Activated effector memory CD4-positive, alpha-beta T cell treated with anti-CD3 and anti-CD28 coated beads, Interleukin-2, amount 50 U/mL, for 16 hours (primary cell): ENCODE measurements at places on chromosomes 11 and 22.

- no peak for DNase-seq
Measured at GRCh38 chr11:32827276-32827675, 2.5 kb upstream of the PRRG4 start.

DNA sequence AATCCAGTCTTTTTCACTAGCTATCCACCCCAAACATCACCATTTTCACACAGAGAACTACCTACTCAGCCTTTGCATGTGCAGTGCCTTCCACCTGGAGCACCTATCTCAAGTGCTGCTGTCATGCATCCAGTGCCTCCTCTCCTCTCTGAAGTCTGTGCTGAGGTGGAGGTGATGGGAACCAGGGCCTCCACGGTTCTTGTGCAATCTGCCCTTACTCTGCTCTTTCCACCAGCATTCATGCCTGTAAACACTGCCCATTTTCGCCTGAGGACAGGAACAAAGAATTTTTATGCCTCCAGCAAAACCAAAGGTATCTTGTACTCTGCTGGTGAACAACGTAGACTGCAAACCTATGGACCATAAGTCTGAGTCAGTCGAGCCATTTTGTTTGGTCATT lies 27.0 kb downstream of the PITPNB start:
- DNase-seq = no peak

DNA sequence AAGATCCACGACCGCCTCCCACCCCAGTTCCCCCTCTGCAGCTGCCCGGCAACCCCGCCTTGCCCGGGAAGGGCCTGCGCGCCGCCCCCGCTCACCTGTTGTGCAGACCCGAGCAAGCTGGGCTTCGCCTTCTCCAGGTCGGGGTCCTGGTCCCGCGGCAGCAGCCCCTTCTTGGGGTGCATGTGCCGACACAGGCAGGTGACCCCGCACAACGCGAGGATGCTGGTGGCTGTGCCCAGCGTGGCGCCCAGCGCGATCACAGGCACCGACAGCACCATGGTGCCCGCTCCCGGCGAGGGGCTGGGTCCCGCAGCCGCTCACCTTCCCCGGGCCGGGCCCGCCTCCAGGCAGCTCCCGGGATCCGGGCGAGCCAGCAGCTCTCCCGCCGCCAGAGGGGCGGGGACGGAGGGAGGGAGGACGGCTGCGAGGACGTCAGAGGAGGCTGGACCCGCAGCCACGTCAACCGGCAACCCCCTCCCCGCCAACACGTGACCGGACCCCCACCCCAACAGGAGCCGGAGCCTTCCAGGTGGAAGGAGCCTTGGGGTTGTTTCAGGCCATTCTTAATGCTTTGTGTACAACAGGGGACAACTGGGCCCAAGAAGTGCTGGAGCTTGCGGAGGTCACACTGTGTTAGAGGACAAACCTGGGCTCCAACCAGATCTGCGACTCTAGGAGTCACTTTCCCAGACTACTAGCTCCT lies at the start of gene SYT13:
TSS of gene SYT13 (minus strand) at position 412 of the 703 bp plus-strand sequence. CDS start at position 278, 134 bp downstream.
- no peak for DNase-seq

DNA sequence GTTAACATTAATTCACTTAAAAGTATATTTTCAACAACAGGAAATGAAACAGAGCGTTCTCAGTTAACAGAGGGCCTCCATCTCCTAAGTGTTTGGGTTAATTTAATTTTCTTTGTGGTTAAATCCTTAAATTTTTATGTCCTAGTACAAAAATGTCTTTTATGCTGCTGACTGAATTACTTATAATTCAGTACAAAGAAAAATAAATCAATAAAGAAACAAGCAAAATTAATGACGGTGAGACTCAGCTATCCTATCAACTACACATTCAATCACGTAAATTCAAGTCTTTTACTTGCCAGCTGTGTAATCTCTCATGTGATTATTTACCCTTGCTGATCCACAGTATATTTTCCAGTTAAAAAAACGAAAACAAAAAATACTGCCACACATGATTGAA lies 81.4 kb downstream of the BBOX1 start:
- no peak for DNase-seq
